ENCODE measurements at places on chromosomes 3 and 15.

DNA sequence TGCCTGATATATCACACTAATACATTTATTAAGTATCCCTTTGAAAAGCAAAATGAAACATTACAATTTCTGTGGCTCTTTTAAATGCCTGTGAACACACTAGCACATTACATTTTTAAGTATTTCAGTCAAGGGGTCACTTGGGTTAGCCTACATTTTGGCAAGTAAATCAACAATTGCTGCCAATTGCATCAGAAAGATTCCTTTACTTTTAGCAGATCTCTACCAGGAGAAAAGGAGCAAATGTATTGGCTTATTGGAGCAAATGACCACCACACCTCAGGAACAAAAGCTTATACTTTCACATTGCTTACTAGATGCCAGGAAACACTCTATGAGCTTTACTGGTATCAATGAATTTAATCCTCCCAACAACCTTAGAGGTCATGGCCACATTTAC lies 947.1 kb downstream of the FHIT start:
- DNase-seq, result no peak

DNA sequence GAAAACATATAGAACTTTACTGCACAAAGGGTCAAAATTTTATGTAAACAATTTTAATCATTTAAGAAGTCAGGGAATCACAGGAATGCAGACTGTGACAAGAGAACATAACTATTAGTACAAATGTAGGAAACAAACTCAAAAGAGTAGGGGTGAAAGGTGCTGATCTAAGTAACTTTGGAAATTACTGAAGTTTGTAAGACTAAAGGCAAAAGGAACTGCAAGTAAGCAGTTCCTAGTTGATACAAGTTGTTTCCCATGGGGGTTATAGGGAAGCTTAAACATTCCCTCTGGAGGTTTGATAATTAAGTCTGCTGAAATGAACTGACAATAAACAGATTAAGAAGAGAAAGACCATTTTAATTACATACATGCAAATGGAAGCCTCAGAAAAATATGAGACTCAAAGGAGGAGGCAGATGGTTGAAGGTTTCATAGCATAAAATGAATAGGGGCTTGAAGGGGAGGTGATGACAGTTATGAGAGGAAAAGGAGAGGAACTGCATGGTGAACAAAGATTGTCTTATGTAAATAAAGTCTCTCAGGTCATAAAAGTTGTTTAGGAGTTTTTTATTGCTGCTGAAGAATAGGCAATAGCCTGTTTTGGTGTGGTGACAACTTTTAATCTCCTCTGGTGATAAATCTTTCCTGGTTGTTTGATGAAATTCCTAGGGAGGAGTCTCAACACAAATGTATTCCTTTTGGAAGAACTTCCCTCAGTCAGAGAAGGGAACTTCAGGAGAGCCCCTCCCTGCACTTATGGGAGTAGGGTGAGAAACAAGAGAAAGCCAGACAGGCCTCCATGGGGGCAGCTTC lies 17.1 kb downstream of the SETMAR start:
- no peak for DNase-seq

DNA sequence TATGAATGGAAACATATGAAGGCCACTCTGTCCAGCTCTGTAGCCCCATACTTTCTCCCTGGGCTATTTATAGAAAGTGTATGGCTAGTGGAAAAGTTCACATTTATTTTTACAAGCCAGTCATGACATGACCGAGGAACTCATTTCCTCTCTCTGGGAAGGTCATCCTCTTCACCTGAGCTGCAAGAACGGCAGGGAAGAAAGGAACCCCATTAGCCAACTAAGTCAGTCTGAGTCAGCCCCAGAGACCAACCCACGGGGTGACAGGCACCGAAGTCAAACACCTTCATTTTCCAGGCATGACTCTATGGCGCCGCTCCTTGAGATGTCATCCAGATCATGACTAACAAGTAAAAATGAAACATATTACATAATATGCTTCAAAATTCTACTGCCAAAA lies 4.8 kb downstream of the PAQR9 start:
- no peak for DNase-seq

GRCh38 chr3:128379367-128380160 lies 87.1 kb downstream of the DNAJB8 start:
- DNase-seq, result no peak

GRCh38 chr3:40996382-40996781 lies 202.9 kb upstream of the CTNNB1 start:
- no peak for DNase-seq

GRCh38 chr3:179421500-179421899 lies 29.8 kb downstream of the GNB4 start:
- DNase-seq, result no peak

GRCh38 chr3:174620855-174621472 lies 238.2 kb upstream of the NAALADL2 start:
- no peak for DNase-seq

DNA sequence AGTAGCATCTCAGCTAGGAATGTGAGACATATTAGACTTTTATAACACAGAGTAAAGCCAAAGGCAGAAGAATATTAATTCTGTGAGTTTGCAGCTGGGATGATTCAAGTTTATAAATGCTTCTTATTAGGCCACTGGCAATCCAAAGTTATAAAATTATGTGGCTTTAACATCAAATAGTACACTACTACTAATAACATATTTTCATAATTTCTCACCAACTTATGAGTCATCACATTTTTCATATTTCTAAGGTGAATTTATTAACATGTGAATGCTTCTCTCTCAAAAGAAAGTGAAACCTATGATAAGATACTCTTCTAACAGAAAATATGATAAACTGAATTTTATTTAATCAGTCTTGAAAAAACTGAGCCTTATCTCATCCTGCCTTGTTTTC lies 1348.2 kb upstream of the ALCAM start:
- DNase-seq, result no peak

GRCh38 chr3:26438325-26438940 lies 184.1 kb upstream of the LRRC3B start:
- no peak for DNase-seq

DNA sequence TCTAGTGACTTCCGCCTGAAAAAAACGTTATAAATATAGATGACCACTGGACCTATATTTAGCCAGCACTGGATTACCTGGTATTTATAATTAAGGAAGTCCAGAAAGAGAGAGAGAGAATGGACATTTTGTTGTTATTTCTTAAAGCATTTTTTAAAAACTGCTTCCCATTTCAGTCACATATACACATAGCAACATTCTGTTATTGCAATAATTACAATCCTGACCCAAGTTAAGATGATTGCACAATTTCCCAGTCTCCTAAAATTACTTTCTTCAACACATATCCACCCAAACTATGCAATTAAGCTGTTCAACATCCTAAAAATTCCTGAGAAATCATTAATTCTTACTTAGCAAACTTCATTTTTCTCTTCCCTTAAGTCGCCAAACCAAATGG lies 37.7 kb downstream of the PCSK6 start:
- no peak for DNase-seq

GRCh38 chr15:87135109-87135508 lies 1055.4 kb downstream of the AGBL1 start:
- DNase-seq, result no peak

GRCh38 chr3:177234121-177234520 lies 36.8 kb upstream of the TBL1XR1 start:
- no peak for DNase-seq

DNA sequence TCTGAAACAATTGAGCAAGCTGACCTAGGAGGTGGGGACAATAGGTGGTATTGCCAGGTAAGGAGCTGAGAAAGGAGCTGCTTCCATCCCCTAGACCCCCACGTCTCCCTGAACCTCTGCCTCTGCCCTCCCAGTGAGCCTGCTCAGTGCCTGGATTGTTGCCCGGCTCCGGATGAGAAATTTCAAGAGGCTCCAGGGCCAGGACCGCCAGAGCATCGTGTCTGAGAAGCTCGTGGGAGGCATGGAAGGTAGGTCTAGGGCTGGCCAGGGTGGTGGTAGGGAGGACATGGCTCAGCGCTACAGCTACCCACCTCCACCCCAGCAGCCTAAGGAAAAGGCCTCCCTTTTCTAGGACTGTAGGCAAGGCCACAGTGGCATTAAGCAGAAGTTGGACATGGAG lies 13.3 kb downstream of the DUOX1 start:
- no peak for DNase-seq

DNA sequence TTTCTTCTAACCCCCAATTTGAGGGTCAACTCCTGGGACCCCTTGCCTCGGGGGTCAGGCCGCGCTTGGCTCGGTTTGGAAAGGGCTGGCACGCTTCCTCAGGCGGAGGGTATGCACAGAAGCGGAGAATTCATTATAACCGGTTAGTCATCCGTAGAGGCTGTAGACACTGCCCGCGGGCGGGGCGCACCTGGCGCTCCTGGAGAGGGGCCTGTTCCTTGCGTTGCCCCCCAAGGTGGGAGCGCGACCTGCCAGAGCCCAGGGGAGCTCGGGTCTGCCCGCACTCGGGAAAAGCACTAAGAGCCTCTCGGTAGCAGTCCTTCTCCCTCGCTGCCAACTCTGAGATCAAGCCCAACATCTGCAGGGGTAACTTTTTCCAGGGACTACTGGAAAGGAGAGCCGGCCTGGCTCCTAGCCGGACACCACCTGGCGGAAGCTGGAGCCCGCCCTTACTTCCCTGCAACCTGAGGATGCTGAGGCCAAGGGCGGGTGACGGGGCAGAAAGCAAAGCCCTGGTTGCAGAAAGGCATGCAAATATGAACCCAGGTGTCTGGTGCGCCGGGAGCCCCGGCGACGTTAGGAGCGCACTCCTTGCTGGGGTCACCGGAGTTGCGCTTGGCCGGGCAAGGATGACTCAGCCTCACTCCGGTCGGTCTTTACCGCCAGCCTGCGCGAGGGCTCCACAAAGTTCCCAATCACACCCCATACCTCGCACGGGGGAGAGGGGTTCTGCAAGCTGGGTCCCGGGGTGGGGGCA lies 1.5 kb upstream of the CACNA2D3 start:
- peak; percentile 29 for DNase-seq

- peak; percentile 36 for DNase-seq
Measured at GRCh38 chr3:98733053-98733811, 29.9 kb upstream of the ST3GAL6 start.

- DNase-seq, result no peak
Measured at GRCh38 chr3:53139906-53140846, 9.9 kb upstream of the RFT1 start.

DNA sequence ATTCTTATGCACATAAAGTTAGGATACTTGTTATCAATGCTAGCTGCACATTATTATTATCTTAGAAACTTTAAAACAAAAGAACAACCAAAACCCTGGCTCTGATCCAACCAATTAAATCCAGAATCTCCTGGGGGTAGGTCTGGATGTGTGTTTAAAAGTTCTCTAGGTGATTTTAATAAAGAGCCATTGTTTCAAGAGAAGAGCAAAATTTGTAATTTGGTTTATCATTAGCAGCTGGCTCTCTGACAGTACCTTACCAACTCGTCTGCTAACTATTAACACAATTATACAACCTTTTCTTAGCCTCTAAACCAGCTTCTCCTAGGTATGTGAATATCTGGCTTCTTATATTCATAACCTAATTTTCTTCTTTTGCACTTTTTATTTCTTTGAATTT lies 68.9 kb downstream of the IFT80 start:
- DNase-seq, result no peak

GRCh38 chr15:97072545-97072944 lies 742.0 kb downstream of the NR2F2 start:
- no peak for DNase-seq

- DNase-seq, result no peak
Measured at GRCh38 chr15:60538129-60538528, 59.2 kb upstream of the ICE2 start.

DNA sequence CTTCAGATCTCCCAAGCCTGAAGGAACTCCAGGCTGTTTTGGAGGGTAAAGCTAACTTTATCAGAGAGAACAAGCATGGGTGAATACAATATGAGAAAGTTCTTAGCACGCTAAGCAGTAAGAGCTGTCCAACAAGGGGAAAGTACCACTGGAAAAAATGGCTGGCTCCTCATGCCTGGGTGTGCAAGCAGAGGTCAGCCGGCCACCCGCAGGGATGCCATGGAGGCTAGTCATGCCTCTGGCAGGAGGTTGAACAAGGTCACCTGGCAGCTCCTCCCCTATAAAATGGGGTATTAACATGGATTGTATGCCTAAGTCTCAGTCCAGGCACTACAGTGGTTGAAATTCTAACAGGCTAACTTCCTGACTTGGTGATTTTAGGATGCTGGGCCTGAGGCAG lies 75.4 kb upstream of the SLC6A1 start:
- no peak for DNase-seq

DNA sequence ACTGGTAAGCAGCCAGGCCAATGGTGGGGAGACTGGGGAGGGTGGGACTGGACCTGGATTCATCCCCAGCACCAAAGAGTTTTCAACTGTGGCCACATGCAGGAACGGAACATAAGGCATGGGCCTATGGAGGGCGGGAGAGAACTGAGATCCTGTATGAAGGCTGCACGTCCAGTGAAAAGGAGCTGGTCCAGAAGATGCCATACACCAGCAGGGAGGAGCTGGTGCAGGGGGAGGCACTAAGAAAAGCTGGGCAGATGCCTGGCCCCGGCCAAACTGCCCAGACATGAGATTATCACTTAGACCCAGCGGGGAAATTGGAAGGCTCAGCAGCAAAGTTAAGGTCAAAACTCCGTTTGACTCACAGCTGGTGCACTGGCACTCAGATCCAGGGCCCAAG lies 58.1 kb upstream of the MCF2L2 start:
- DNase-seq, result no peak

DNA sequence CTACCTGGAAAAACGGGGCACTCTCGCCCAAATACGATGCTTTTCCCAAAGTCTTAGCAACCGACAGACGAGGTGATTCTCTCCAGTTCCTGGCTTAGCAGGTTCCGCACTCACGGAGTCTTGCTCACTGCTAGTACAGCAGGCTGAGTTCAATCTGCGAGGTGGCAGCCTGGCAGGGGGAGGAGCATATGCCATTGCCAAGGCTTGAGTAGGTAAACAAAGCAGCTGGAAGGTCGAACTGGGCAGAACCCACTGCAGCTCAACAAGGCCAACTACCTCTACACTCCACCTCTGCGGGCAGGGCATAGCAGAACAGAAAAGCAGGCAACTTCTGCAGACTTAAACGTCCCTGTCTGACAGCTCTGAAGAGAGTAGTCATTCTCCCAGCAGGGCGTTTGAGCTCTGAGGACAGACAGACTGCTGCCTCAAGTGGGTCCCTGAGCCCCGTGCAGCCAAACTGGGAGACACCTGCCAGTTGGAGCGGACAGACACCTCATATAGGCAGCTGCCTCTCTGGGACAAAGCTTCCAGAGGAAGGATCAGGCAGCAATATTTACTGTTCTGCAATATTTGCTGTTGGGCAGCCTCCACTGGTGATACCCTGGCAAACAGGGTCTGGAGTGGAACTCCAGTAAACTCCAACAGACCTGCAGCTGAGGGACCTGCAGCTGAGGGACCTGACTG lies 73.4 kb upstream of the CADM2 start:
- DNase-seq, result no peak

DNA sequence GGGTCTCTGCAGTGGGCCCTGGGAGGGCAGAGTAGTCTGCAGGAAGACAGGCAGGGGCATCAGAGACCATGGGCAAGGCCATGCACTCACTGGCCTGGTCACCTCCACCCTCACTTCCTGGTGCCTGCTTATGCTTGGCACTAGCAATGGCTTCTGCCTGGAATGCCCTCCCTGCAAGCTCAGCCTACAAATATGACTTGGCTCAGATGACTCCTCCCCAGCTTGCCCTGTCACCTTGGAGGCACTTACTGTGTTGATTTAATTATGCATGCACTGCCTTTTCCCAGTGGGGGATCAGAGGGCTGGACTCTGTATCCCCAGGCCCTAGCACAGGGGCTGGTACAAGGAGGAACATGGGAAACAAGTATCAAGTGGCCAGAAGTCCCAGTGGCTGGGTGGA lies 7.8 kb downstream of the C3orf18 start:
- DNase-seq, result no peak

- no peak for DNase-seq
Measured at GRCh38 chr15:70442616-70443321, 320.6 kb downstream of the UACA start.
